MV-4-11 (cell line): ENCODE measurements at places on chromosomes 7 and 10.

DNA sequence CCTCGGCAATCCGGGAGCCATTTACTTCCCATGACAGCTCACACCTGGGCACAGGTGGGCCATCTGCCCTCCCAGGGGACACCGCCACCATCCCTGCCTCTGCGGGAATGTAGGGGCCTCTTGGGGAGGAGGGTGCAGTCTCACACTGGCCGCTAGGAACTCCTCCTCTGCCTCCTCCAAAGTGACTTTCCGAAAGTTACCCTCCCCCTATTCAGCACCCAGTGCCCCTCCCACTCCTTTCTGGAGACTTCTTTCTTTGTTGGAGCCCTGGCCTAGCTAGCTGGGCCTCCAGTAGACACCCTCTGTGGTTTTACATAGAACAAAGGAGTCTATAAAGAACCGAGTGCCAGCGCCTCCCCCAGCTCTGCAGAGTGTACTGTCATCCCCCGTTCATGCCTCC is 45.8 kb upstream of the MNX1 start:
- no peak for DNase-seq

DNA sequence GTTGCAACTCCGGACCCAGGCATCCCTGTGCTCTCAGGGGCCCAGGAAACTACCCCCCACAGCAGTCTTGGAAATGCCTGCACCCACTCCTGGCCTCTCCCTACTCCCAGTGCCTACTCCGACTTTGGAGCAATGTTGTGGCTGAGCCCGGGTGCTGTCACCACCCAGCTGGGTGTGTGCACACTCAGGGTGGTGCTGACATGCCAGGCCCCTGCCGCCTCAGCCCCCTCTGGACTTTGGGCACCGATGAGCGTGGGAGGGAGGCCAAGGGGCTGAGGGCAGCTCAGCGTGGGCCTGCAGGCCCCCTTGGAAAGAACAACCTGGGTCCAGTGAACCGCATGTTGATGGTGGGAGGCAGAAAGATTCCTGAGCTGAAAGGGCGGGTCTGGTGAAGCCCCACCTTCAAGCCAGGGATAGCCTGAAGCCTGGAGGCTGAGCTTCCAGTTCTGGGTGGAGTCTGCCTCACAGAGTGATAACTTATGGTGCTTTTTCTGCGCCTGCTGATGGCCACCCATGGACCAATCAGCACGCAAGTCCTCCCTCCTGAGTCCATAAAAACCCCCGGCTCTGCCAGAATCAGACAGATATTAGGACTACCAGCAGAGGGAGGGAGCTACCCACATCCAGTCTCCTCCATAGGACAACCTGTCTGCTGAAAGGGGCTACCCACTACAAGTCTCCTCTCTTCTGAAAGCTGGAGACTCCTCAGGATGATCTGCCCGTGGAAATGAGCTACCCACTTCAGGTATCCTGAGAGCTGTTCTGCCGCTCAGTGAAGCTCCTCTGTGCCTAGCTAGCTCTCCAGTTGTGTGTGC is 380.4 kb upstream of the SORCS1 start:
- DNase-seq = no peak

GRCh38 chr7:42414028-42414427 is 177.0 kb upstream of the GLI3 start:
- DNase-seq = no peak

DNA sequence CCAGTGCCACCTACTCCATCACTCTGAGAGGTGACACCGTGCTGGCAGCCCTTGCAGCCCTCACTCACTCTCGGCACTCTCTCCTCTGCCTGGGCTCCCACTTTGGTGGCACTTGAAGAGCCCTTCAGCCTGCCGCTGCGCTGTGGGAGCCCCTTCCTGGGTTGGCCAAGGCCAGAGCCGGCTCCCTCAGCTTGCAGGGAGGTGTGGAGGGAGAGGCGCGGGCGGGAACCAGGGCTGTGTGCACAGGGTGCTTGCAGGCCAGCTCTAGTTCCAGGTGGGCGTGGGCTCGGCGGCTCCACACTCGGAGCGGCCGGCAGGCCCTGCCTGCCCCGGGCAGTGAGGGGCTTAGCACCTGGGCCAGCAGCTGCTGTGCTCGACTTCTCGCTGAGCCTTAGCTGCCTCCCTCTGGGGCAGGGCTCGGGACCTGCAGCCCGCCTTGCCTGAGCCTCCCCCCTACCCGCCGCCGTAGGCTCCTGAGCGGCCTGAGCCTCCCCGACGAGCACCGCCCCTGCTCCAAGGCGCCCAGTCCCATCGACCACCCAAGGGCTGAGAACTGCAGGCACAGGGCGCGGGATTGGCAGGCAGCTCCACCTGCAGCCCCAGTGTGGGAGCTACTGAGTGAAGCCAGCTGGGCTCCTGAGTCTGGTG is 48.7 kb upstream of the SLC35G1 start:
- DNase-seq = no peak

DNA sequence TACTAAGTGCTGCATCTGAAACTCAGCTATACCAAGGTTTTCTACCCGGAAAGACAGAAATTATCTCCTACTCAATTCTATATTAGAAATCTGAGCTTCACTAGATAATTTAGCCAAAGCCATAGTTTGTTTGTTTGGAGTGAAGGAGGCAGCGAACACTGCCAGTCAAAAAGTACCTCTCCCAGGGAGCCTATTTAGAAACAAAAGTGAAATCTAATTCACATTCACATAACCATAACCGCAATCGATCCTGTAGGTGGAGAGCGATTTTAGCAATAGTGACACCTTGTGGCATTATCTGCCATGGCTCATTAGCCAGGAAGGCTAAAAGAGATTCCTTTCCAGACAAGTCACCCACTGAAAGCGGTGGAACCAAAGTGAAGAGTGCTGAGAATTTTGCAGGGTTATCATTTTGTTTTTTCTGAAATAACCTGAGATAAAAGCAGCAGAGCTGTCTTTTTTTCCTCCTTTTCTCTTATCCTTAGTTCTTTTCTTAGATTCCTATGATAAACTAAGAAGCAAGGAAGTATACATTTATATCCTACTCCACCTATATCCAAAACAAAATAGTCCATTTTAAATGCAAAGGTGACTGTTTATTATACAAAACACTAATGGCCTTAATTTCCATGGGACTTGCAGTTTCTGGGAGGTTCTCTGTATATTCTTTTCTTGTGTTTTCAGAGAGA is 83.7 kb upstream of the BET1 start:
- peak; percentile 59 for DNase-seq

DNA sequence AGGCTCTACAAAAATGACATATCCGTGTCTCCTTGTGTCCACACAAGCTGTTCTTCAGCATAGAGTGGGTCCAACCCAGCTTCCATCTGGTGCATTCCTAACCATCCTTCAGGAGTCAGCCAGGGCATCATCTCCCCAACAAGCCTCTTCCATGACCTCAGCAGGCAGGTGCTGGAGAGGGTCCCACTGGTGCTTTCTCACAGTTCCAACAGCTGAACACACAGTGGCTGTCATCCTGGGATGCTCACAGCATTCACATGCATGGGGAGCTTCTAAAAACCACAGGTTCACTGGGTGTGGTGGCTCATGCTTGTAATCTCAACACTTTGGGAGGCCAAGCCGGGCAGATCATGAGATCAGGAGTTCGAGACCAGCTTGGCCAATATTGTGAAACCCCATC is 6.4 kb upstream of the CYP3A4 start:
- DNase-seq = no peak

GRCh38 chr7:36153571-36154097 is 580 bp downstream of the EEPD1 start:
- no peak for DNase-seq

DNA sequence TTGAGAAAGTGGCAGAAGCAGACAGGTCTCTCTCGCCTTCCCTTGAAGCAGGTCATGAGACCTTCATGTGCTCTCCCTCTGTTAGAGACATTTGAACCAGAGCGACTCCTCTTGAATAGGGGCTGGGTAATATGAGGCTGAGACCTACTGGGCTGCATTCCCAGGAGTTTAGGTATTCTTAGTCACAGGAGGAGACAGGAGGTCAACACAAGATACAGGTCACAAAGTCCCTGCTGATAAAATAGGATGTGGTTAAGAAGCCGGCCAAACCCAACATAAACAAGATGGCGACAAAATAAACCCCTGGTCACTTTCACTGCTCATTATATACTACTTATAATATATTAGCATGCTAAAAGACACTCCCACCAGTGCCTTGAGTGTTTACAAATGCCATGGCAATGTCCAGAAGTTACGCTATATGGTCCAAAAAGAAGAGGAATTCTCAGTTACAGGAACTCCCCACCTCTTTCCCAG is 43.5 kb upstream of the MSRB2 start:
- DNase-seq = no peak

GRCh38 chr7:132933072-132933458 is 148.8 kb downstream of the CHCHD3 start:
- peak; percentile 63 for DNase-seq

DNA sequence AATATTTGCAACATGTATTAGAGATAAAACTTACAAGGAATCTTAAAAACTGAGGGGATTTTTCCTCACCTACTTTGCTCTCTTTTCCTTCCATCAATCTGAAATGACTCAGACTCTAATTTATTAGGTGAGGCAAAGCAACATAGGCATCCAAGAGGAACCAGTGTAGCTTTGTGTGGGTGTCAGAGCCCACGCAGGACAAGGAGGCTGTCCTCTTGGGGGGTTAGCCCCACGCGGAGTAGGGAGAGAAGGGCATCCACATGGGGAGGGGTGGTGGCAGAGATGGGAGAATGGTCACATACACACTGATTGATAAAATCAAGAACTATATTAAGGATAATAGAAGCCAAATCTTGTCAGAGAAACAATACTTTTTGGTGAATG is 33.8 kb upstream of the ARMS2 start:
- DNase-seq = no peak

DNA sequence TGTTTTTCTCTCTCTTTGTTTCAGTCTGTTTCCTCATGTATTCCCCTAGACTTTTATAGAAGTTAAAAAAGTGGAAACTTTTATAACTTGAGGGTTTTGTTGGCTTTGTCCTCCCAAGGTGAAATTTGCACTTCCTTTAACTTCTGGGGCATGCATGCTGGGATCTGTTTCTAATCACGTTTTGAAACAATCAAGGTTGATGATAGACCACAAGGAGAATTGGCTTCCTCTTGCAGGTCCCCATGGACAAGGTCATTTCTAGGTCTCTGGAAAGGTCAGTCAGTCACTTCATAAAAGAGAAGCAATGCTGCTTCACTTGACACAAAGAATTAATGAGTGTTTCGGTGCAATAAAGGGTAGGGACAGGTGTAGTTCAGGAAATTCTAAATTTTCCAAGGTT is 811.8 kb upstream of the CELF2 start:
- DNase-seq = no peak

GRCh38 chr10:113294868-113295267 is 258.0 kb upstream of the HABP2 start:
- DNase-seq = no peak

DNA sequence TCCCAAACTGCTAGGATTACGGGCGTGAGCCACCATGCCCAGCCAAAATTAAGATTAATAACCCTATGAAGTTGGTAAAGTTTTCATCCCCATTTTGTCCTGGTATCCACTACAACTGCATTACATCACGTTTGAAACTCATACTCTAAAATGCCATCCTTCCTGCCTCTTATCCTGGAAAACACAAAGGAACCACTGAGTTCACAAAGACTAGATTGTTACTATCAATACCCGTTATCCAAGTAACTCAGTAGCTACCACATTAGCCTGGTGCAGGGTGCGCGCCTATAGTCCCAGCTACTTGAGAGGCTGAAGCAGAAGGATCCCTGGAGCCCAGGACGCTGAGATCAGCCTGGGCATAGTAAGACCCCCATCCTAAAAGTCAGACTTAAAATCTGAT is 63.5 kb upstream of the ANAPC16 start:
- DNase-seq = no peak

GRCh38 chr10:28623483-28623882 is 53.8 kb upstream of the BAMBI start:
- no peak for DNase-seq

DNA sequence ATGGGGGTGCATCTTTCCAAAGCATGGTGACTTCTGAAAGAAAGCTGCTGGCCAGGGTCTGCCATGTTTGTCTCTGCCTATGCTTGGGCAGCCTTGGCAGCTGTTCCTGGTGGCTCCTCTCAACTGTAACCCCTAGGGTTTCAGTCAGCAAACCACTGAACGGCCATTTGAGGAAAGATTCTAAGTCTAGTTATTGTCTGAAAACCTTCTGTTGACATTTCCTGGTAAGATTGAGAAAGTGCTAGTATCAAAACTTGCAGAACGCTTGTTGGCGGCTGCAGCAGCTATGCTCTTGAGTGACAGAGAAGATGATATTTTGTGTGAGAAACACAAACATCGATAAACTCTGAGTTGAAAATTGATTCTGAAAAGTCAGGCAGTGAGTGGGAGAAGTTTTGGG is 523.1 kb downstream of the LRMDA start:
- DNase-seq = peak; percentile 79

- DNase-seq = no peak
Measured at GRCh38 chr10:683448-684071, 5.9 kb downstream of the DIP2C start.

DNA sequence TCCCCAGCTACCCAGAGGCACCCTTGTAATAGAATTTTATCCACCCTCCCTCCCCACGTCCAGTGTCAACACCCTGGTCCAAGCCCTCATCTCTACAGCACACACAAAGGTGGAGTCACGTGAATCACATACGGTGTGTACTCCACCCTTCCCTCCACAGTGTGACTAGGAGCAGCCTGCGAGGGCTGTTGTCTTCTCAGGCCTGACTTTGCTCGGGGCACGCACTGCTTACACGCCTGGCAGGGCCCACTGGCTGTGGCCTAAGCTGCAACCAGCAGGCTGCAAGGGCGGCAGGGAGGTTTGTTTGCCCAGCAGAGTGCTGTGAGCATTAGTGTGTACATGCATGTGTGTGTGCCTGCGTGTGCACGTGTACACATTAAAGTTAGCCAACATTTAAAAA is 93.7 kb downstream of the COBL start:
- no peak for DNase-seq

- DNase-seq = no peak
Measured at GRCh38 chr7:80347173-80347572, 164.7 kb downstream of the GNAT3 start.

GRCh38 chr10:42989481-42989921 is 87.4 kb upstream of the RET start:
- no peak for DNase-seq

GRCh38 chr7:582931-583330 is 63.3 kb upstream of the PDGFA start:
- no peak for DNase-seq

- no peak for DNase-seq
Measured at GRCh38 chr7:155483868-155484325, 26.0 kb downstream of the EN2 start.

GRCh38 chr7:116426428-116427156 is 72.9 kb upstream of the CAV2 start:
- DNase-seq = no peak

GRCh38 chr7:96189129-96189820 is 132.6 kb downstream of the SLC25A13 start:
- no peak for DNase-seq
